ENCODE measurements at places on chromosomes 6 and 20.

GRCh38 chr6:90619221-90619620 lies 32.3 kb upstream of the MAP3K7 start:
- DNase-seq = no peak

DNA sequence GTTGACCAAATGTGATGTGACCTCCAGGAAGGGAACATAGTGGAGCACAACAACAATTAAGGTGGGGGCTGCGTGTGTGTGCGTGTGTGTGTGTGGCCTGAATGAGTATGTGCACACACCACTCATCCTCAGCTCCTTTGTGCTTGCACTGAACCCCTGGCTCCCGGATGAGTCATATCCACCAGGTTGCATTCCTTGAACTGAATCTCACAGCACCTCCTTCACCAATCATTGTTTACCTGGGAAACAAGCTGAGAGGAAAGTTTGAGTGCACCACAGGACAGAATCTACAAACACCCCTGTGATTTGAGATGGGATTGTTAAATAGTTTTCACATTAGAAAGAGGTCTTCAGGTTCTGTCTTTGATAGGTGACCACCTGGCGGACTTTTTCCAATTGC lies 33.7 kb upstream of the GPR6 start:
- no peak for DNase-seq

DNA sequence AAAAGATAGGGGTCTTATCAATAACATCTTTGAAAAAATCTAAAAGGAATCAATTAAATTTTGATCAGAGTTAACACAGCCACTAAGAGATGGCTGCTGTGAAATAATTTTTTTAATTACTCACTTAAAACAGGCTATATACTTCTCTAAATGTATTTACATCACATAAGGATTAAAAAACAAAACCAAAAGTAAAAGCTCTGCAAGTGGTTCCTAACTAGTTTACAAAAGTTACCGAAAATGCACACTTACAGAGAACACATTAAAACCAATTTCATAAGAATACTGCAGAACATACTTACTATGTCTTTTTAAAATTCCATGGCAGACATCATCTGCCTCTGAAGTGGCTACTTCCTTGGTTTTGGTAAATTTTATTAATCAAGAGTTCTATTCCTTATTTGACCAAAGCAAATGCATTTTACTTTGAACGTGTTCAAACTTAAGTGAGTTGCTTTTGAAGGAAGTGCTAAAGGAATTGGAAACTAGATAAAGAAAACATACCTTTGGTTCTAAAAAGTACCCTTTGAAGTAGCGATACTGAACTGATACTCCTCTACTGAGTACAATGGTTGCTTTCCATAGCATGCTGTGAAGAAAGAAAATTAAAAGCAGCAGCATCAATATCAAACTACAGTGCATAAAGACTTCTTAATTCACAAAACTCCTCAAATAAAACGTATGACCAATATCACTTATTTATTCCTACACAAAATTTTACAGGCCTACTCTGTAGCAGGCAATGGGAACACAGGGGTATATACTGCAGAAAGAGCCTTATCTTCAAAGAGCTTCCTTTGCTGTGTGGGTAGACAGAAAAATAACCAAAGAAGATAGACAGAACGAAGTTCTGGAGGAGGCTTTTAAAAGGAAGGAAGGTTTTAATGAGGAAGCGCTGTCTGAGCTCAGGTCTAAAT lies 157.1 kb upstream of the SHLD1 start:
- DNase-seq = no peak

GRCh38 chr6:141830530-141830929 lies 302.2 kb upstream of the GJE1 start:
- DNase-seq = no peak

DNA sequence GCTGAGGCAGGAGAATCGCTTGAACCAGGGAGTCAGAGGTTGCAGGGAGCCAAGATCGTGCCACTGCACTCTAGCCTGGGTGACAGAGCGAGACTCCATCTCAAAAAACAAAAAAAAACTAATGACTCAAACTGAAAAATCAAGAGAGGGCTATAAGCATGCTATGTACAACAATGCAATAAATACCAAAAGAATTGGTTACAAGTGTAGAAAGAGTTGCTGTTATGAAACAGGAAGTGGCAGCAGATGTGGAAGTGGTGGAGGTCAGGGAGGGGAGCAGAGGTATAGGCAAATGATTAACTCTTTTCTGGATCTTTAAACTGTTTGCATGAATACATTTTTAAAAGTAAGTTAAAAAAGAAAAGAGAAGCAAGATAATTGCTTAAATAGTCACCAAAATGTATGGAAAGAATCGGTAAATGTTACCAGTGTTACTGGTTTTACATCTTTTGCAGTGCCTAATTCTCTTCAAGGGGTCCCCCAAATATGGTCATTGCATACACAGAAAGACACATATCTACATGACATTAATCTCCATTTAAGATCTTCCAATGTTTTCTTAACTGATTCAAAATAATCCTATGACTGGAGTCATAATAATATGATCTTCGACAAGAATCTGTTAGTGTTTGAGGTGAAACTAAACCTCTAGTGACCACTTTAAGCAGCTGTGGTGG lies 15.0 kb downstream of the CALHM6 start:
- DNase-seq = no peak
